ENCODE measurements at places on chromosomes 6 and 20.
A peak's percentile ranks its signal among the peaks of the same experiment; 100 is the strongest.

DNA sequence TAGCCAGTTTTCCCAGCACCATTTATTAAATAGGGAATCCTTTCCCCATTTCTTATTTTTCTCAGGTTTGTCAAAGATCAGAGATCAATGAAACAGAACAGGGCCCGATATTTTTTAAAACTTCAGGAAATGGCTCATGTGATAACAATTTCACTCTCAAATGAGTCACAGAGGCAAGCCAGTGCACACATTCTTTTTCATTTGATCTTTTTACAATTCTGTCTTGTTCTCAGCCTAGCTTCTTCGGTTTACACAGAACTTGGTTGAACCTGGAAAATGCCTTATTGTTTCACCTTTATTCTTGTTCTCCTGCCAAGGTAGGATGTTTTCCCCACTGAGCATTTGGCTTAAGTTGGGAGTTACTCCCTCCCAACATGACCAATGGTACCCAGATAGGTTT is 258.9 kb downstream of the COL12A1 start:
- peak; percentile 54 for DNase-seq

- DNase-seq = peak; percentile 14
Measured at GRCh38 chr20:61611401-61612180, 359.5 kb downstream of the CDH4 start.

GRCh38 chr6:135870722-135871121 is 19.2 kb downstream of the PDE7B start:
- DNase-seq = peak; percentile 89

GRCh38 chr20:39651645-39652325 is 689.6 kb downstream of the DHX35 start:
- no peak for DNase-seq

DNA sequence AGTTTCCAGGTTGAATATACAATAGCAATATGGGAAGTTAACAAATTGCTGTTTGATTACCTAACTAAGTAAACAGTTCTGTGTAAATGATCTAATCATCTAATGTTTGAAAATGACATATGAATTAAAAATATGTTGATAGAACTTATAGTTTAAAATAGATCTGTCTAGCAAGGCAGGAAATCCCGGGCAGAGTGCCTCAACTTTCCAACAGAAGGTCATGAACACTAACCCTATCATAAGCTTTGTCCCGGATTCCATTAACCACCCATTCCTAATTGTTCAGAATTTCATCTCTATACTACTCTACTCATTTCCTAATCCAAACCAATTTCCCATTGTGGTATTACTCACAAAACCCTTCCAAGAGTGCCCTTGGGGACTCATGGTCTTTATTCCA is 10.2 kb downstream of the TAAR1 start:
- no peak for DNase-seq
